CD8-positive, alpha-beta T cell (primary cell): ENCODE measurements at places on chromosomes 2 and 18.

- no peak for DNase-seq
These were observed 205.0 kb downstream of the DLGAP1 start for GRCh38 chr18:4250141-4250540.

- DNase-seq: no peak
These were observed 135.8 kb upstream of the GPC1 start for GRCh38 chr2:240299710-240300068.

- DNase-seq: no peak
These were observed 133.8 kb downstream of the AGAP1 start for GRCh38 chr2:235627682-235628081.

DNA sequence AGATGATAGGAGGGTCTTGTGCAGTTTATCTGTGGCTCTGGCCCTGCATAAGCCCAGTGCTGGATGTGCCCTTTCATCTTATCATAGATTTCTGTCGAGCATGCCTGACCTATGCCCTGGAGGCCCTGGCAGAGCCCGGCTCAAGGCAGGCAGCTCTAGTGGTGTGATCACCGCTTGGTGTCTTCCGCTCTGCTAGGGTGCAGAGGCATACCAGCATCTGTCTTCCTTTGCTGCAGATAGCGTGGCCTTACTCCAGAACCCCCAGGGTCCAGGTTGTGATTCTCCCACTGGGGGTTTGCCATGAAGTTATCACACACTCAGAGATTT lies 13.7 kb upstream of the TRAF3IP1 start:
- no peak for DNase-seq

DNA sequence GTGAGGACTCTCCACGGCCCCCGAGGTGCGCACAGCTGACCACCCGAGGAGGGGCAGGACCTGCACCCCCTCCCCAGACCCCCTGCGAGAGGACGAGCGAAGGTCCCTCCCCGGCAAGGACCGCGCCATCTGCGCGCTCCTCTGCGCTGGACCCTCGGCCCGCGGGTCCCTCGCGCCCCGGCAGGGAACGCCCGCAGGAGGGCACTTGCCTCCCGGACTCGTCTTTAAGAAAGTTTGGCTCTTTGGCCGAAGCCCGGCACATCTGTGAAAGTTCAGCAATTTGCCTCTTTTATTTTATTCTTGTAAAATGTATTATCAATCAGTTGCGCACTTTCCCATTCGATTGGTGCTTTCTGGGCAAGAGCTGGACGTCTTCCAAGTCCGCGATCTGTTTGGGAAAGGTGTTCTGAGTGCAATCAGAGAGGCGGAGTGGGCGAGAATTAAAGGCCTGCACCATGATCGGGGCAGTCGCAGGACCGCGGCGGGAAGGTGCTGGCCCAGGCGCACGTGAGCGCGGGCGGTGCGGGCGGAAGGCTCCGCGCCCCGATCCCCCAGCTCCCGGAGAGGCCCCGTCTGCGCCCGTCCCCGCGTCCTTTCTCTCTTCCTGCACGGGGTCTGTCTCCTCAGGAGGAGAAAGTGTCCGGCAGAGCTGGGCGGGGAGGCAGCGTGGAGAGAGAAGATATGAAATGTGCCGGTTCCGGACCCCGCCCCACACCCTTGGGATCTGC lies 1.6 kb upstream of the ALKAL2 start:
- DNase-seq: no peak

GRCh38 chr2:9247177-9247576 lies 40.6 kb downstream of the ASAP2 start:
- no peak for DNase-seq

GRCh38 chr18:79948719-79949411 lies 2.6 kb downstream of the SLC66A2 start:
- DNase-seq: no peak

- DNase-seq: no peak
These were observed 186.5 kb upstream of the NRP2 start for GRCh38 chr2:205495819-205496218.

DNA sequence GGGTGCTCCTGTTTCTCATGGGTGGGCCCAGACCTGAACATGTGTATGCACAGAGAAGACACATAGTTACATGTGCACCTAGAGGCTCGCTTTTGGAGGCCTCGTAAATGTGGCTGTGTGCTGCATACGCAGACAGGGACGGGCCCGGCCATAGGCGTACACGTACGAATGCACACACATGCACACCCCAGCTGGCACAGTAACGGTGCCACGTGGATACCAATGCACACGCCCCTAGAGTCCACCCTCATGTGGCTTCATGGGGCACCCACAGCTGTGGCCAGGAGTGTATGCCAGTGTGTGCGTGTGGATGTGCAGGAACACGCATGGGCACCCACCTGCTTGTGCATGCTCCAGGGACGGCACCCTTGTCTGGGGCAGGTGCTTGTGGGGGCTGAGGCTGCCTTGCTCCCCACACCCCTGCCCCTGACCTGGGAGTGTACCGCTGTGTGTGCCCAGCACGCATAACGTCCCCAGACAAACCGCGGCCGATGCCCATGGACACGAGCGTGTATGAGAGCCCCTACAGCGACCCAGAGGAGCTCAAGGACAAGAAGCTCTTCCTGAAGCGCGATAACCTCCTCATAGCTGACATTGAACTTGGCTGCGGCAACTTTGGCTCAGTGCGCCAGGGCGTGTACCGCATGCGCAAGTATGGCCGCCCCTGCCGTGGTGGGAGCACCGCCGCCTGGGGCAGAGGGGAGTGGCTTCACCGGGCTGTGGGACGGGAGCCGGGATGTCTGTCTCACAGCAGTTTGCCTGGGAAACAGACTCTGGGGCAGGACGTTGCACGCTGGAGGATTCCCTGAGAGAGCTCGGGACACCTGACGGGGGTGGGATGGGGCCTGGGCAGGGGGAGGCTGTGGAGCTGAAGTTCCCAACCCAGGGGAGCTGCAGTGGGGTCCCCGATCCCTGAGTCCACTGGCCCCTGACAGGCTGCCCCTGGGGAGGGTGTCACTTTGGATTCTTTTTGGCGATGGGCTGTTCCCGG lies 21.0 kb downstream of the ZAP70 start:
- no peak for DNase-seq

DNA sequence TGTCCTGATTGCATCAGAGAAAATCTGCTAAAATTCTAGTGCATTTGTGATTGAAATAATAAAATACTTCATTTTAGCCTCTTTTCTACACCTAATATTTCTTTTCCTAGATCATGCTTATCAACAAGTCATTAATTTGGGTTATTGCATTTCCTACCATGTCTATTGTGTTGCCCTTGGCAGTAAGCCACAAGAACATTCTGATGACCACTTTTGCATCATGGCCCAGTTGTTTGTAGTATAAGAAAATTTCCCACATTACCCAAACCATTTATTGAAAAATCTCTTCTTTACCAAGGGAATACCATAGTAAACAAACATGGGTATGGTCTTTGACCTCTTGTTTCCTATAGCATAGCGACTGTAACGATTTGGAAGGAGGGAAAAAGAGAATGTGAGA lies 76.3 kb downstream of the R3HDM1 start:
- no peak for DNase-seq

- DNase-seq: no peak
These were observed 23.5 kb downstream of the COMMD1 start for GRCh38 chr2:61928826-61929461.

- DNase-seq: no peak
These were observed 76.2 kb upstream of the SIX2 start for GRCh38 chr2:45085487-45085886.

GRCh38 chr2:165435611-165436010 lies 33.9 kb upstream of the CSRNP3 start:
- no peak for DNase-seq

GRCh38 chr2:120520929-120521912 lies 175.3 kb downstream of the INHBB start:
- DNase-seq: no peak

- DNase-seq: no peak
These were observed 101.5 kb downstream of the KLF7 start for GRCh38 chr2:207064128-207064690.

- DNase-seq: no peak
These were observed 119.0 kb upstream of the ZFP36L2 start for GRCh38 chr2:43345391-43345813.

GRCh38 chr18:24785019-24785418 lies 324.6 kb downstream of the HRH4 start:
- DNase-seq: no peak

GRCh38 chr2:23757686-23758433 lies 169.1 kb downstream of the ATAD2B start:
- DNase-seq: no peak

- no peak for DNase-seq
These were observed 58.2 kb downstream of the KLF7 start for GRCh38 chr2:207107551-207107950.

- no peak for DNase-seq
These were observed 58.7 kb upstream of the ACTR3 start for GRCh38 chr2:113831161-113831560.

- no peak for DNase-seq
These were observed 347.2 kb upstream of the NETO1 start for GRCh38 chr18:73214970-73215369.

- DNase-seq: no peak
These were observed 14.3 kb upstream of the TANC1 start for GRCh38 chr2:158953926-158954763.

GRCh38 chr2:170717991-170718589 lies 3.0 kb downstream of the SP5 start:
- no peak for DNase-seq
